ENCODE measurements at places on chromosomes 7 and 10. TPM values are rescaled to one million over a fixed set of nuclear protein-coding genes. Genes with fewer than 3 reads are reported as not detected.

SFMBT2 gene
- 18.4 TPM for total RNA-seq

RSPH10B2 gene
- not detected for total RNA-seq

PTPRZ1 gene
- total RNA-seq = 221 TPM

DEPP1 gene
- total RNA-seq = 40.9 TPM

PTF1A gene
- 2.8 TPM for total RNA-seq

KCNH2 gene
- total RNA-seq = 22.7 TPM

THAP5 gene
- total RNA-seq = 64.4 TPM

All from camera-type eye (tissue), 1 donor.